Stimulated activated CD8-positive, alpha-beta memory T cell treated with anti-CD3 and anti-CD28 coated beads, Interleukin-7, amount 100 ng/mL, for 24 hours (primary cell): ENCODE measurements at places on chromosomes 4 and X.

- DNase-seq = no peak
Observed at GRCh38 chrX:115679460-115679859, 118.5 kb downstream of the PLS3 start.

DNA sequence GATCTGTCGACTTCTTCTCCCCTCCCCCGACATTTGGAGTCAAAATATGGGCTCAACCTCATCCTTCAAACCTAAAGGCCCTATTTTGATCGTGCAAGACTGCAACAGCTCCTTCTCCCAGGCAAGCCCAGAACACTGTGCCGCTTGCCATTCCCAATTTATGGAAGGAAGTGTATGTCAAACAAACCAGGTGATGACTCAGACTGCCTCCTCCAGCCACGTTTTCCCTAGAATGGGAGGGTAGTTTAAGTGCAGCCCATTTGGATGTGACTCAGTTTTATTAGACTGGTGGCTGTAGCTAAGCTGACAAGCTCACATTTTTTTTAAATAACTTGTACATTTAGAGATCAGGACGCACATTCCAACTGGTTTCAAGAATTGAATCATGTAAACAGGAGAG is 570.4 kb upstream of the DIPK2B start:
- no peak for DNase-seq

DNA sequence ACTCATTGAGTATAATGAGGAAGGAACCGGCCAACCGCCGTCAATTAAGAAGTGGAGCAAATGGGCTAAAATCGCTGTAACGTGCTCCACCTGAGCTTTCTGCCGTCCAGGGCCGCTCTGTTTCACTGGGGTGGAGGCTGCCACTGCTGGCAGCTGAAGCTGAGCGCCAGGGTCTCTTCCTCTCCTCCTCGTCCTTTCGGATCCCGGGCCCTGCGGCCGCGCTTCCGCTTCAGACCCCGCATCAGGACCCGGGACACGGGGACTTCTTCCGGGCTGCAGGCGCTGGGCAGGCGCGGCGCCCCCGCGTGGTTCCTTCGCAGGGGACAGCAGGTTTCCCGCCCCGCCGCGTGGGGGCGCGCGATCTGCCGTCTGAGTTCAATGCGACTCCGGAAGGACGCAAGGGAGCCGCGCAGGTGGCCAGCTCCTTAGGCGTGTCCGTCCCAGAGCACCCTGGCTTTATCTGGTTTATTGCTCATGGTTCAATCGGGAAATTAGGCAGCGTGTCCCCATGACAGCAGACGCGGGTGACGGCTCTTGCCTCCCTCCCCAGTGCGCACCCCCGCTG is 519.8 kb downstream of the TRIML1 start:
- DNase-seq = no peak

DNA sequence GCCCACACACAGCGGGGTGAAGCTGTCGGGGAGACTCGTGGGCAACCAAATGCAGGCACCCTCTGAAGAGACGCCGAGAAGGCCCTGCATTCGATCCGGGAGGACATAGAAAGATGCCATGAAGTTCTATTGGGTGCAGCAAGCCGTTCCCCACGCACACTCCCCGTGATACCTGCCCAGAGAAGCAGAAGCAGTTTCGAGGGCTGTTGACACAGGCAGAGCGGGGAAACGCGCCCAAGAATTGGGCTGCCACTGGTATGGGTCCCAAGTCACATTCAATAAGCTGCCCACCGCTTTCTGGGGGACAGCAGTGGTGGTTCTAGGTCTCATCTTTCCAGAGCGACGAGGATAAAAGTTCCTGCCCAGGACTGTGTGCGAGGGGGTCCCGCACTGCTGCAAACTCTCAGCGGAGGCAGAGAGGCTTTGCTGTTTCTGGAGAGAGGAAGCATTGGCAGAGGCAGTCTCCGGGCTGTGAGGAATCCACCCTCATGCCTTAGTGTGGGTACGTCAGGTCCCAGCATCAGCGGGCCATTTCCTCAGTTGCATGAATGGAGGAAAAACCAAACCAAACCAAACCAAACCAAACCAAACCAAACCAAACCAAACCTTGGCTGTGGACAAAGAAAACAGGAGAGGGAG is 10.1 kb downstream of the PITX2 start:
- no peak for DNase-seq

DNA sequence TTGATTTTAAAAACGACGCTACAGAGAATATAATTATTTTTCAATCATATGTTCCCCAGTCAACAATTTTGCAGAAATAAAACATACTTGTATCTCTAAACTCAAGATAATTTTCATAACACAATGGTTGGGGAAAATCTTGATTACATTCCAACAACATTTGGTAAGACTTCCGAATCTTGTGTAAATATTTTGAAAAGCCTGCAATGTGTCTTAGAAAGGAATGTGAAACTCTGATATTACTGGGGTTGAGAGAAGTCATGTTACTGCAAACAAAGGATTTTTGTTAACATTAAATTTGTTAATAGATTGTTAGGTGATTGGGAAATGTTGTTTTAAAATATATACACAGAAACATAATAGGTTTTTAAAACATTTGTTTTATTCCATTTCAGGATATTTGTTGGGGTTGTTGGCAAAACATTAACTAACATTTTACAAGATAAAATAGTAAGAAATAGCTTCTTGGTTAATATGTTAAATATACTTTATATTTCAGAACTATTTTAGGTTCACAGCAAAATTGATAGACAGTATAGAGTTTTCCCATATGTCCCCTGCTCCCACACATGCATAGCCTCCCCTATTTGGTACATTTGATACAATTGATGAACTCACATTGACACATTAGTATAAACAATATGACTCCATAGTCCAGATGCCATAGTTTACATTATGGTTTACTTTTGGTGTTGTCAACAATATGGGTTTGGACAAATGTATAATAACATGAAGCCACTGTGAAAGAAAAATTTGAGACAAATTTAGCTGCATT is 218.6 kb upstream of the FAM47A start:
- DNase-seq = no peak

DNA sequence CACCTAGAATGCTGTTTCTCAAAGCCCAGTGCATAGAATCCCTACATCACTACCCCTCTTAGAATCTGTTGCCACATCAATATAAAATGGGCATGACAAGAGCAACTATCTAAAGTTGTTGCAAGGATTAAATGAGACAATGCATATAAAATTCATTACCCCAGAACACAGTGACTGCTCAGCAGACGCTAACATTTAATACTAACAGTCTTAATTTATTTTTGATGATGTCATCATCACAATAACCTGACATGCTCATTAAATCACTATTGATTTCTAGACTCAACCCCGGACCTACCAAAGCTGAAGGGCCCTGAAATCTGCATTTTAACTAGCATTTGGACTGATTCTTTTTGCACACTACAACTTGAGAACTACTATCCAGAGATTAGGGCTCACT is 3.9 kb downstream of the ARSJ start:
- DNase-seq = no peak

- DNase-seq = no peak
Observed at GRCh38 chr4:76784237-76784636, 113.7 kb downstream of the SOWAHB start.

DNA sequence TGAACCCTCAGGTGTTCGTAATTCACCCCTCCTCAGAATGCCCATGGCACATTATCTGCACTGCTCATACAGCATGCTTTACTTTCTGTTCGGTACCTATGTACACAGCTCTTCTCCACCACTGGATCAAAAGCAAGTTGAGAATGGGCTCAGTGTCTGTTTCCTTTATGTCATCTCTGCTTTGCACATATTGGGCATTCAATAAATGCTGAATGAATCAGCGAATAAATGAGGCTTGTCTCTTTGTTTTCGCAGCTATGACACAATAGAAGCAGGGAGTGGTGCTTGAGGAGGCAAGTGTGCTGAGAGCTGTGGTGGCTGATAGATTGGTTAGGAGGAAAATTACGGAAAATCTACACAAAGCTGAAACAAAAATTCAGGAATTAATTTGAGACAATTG is 109.1 kb upstream of the VMA21 start:
- DNase-seq = no peak

- no peak for DNase-seq
Observed at GRCh38 chr4:51931461-51931860, 88.5 kb downstream of the DCUN1D4 start.

- DNase-seq = no peak
Observed at GRCh38 chr4:172680691-172681090, 487.9 kb upstream of the GALNT7 start.

GRCh38 chr4:98510340-98510739 is 148.1 kb downstream of the TSPAN5 start:
- DNase-seq = no peak

DNA sequence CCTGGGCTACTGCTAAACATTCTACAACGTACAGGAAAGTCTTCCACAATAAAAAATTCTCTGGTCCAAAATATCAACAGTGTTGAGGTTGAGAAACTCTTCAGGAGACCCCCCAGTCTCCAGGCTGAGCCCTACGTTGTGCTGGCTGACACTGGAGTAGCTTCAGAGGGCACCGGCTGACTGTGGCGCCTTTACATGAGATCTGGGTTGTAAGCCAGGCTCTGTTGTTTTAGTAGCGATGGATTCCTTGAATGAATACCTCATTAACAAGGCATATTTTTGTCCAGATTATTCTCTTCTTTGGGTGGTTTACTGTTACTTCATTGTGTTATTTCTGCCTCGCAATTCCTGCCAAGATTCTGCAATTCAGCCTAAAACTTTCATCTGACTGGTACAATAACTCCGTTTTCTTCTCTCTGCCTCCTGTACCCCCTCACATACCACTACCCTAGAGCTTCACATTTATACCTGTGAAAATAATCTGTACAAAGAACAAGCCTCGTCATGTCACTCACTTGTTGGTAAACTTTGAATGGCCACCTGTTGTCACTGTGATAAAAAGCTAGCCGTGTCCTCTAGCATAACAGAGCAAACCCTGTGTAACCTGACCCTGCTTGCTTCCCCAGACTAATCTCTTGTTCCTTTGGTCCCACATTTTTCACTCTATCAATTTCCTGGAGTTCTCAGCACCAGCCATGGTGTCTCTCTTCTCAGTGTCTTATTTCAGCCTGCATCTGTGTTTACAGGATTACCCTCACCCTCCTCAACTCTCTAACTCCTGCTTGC is 1476.1 kb upstream of the TENM3 start:
- no peak for DNase-seq

GRCh38 chr4:110347805-110348204 is 128.2 kb upstream of the ENPEP start:
- DNase-seq = no peak

DNA sequence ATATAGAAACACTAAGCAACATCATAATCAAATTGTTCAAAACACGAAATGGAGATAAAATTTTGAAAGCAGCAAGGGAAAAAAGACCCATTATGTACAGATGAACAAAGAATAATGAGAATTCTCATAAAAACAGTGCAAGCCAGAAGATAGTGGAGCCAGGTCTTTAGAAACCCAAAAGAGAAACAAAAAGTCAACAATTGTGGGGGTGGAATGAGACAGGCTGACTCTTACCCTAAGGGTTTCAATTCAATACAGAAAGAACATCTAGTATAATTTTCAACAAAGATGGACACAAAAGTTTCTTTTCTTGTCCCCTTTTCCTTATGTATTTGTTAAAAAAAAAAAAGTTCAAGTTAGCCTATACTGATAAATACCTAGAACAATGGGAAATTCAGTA is 34.0 kb upstream of the MAGEB2 start:
- DNase-seq = no peak

GRCh38 chrX:56000729-56001128 is 231.4 kb upstream of the KLF8 start:
- DNase-seq = no peak

- no peak for DNase-seq
Observed at GRCh38 chr4:165137205-165137604, 24.5 kb upstream of the TMEM192 start.

DNA sequence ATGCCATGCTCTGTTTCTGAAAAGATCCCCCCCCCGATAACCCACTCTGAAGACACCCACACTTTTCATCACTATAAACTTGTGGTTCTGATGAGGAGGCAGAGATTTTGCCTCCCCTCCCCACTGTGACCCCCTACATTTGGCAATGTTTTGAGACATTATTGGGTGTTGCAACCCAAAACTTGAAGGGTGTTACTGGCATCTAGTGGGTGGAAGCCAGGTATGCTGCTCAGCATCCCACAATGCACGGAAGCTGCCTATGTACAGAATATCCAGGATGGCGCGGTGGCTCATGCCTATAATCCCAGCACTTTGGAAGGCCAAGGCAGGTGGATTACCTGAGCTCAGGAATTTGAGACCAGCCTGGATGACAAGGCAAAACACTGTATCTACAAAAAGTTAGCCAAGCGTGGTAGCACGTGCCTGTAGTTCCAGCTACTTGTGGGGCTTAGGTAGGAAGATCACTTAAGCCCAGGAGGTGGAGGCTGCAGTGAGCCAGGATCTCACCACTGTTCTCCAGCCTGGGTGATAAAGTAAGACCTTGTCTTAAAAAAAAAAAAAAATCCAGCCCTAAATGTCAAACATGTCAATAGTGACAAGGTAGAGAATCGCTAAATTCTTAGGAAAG is 87.3 kb downstream of the SCD5 start:
- no peak for DNase-seq

- no peak for DNase-seq
Observed at GRCh38 chr4:21656832-21657231, 291.7 kb downstream of the KCNIP4 start.

GRCh38 chrX:124720532-124720931 is 374.2 kb downstream of the SH2D1A start:
- DNase-seq = no peak

DNA sequence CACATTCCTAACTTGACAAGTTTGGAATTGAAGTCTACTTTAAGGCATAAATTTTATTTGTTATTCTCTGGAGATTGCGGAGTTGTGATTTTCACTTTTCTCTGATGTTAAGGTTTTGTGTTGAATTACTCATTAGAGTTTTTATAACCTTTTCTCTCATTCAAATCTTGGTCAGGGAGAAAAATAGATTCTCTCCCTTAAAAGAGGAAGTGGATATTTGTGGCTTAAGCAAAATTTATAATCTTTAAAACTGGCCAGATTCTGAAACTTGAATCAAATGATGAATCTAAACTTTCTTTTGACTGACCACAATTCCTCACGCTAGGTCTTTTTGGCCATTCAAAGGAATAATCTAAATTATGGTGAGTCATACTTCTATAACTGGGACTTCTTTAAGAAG is 361.4 kb downstream of the TEX13C start:
- DNase-seq = no peak

GRCh38 chr4:154982187-154983047 is 201.3 kb downstream of the RBM46 start:
- DNase-seq = no peak

DNA sequence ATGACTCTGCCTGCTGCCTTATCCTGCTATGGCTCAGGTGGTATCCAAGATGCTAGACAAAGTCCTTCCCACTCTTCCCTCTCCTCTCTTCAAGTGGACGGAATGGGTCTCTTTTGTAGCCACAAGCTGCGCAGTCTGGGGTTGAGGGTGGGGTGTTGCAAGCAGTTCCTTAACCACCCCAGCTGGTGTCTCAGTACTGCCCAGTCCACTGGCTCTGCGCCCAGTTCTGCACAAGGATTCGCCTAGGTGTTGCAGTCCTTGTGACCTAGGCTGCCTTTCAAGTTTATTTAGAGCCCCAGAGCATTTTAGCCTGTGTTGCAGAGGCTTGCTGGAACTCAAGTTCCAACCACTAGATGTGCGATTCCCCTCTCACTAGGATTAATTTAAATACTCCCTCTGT is 120.7 kb downstream of the NEXMIF start:
- no peak for DNase-seq

- DNase-seq = no peak
Observed at GRCh38 chr4:81440949-81441348, 30.8 kb downstream of the RASGEF1B start.
